ENCODE measurements at places on chromosomes 4 and X.

GRCh38 chr4:146059865-146060264, 115.7 kb upstream of the LSM6 start:
- no peak for DNase-seq

DNA sequence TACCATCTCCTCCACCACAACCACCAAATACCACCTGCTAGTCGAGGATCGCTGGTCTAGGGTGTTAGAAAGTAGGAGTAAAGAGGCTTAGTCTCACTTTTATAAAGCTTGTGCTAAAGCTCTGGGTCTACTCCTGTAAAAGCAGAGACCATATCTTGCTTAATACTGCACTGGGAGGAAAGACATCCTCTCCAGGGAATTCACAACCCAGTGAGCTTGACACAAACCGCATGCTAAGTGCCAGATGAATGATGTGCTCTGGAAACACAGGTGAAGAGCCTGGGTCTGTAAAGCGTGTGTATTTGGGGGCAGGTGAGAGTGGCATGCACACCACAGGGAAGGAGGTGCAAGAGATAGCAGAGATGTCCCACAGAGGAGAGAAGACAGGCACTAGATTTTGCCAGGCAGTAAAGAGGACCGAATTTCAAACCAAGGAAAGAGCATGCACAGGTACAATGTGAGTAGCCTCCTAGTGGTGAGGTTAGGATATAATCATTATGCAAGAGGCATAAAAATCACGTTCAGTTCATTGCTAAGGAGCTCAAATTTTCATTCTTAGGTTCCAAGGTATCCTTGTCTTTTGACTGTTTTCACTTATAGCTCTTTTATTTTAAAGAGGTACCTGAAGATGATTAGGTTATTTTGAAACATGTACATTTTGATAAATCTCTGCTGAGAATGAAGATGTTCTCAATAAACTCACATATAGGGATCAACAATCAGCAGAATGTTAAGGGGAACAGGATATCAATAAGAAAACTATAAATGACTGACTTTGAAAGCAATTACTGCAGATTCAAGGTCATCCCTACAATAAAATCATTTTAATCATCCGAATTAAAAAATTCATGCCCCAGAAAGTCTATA, 20.7 kb downstream of the TAPT1 start:
- no peak for DNase-seq

DNA sequence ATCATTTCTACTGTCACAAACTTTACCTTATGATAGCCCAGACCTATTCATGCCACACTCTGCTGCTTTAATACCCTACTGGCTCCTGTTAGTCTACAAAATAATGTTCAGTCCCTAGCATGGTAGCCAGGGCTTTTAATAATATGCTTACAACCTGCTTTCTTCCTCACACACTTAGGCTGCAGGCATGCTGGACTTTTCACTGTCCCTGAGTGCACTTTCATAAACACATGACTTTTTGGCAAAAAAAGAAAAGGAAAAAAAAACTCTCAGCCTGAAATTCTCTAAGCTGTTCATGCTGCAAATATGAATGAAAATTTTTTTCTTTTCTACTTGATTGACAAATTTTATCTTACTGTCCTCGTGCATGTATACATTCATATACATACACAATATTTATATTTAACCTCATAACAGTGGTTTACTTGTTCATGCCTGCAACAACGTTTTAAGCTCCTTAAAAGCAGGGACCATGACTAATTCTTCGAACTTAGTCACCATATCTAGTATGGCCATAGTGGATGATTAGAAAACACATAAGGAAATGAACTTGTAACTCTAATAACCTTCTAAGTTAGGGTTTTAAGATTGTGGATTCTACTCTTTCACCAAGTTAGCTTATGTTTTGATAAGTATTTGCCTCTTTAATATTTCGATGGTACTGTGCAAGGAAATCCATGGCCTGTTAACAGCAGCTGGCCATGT, 229.5 kb downstream of the SPCS3 start:
- no peak for DNase-seq

- DNase-seq, result no peak
Observed at GRCh38 chr4:41324861-41325260, 68.1 kb downstream of the UCHL1 start.

GRCh38 chr4:173128199-173128890, 40.3 kb upstream of the GALNT7 start:
- DNase-seq, result no peak

DNA sequence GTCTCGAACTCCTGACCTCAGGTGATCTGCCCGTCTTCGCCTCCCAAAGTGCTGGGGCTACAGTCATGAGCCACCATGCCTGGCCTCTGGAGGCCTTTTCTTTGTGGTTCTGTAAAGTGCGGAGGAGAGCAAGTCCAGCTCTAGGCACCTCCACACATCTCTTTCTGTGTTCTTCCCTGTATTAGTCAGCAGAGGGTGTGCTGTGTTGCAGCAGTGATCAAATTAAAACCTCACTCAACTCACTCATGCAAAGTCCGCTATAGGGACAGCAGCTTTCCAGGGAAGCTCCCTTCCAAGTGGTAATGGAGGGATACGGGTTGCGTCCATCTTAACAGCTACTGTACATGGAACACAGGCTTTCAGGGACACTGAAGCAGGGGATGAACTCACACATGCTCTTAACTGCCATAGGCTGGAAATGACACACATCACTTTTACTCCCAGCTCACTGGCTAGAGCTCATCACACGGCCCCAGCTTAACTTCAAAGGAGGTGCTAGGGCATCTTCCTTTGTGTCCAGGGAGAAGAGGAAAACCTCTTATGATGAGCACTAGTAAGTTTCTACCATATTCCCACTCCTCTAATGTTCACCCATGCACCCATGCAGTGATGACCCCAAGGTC, 36.0 kb upstream of the CCNG2 start:
- no peak for DNase-seq

GRCh38 chrX:43836435-43837184, 45.6 kb downstream of the MAOB start:
- no peak for DNase-seq

DNA sequence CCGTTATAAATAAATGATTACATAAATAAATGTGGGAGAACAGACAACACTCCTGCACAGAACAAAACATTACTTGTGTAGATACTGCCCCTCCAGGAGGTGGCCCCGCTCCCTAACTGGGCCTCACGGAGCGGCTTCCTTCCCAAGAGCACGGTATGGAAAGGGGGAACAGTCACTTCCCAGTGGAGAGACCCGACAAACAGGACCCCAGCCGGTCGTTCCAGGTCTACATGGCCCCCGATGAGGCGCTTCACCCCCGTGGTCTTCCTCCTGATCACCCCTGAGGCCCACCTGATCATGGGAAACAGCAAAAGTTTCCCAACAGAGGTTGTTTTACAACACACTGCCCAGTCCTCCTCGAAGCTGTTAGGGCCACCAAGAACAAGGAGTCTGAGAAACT, 6.6 kb upstream of the SLC6A8 start:
- no peak for DNase-seq

All from SHP77 (cell line).